ENCODE measurements at places on chromosomes 3 and 15.
A peak's percentile ranks its signal among the peaks of the same experiment; 100 is the strongest.

DNA sequence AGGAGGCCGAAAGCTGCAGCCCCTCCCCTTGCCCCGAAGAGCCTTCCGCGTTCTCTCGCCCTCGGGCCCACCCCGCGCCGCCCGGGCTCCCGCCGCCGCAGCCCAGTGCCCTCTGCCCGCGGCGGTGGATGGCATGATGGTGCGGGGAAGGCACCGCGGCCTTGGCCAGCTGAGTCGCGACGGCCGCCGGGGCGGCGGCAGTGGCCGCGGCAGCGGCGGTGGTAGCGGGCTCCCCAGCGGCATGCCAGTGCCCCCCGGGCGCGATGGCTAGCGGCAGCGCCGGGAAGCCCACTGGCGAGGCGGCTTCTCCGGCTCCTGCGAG lies 1.2 kb downstream of the TLNRD1 start:
- no peak for DNase-seq

DNA sequence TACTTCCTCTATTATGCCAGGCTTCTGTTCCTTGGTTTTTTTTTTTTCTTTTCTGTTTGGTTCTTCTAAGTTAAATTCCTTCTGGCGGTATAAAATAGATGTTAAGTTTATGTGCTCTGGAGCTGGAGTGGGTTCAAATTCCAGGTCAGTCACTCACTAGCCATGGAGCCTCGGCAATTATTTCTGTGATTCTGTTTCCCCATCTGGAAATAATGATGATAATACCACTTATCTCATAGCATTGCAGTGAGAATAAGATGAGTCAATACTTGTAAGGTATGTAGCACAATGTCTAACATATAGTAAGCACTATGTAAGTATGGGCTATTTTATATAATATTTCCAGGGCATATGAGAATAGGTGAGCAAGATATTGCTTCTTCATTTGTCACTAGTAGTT lies 33.2 kb upstream of the ZDHHC23 start:
- no peak for DNase-seq

DNA sequence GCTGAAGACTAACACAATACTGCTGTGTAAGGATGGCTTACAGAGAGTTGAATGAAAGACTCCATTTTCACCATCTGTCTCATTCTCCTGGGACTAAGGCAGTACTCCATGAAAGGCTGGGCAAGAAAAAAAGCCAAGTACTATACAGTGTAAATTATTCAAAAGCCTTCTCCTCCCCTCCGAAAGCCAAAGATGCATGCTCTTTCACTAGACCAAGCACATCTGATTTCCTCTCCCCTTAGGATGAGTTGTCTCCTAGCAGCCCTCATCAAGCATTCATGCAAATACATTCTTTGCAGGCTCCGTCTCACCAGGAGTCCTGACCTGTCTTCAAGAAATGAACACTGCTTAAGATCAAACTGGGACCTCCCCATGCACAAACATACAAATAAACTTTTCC lies 133.5 kb upstream of the THBS1 start:
- DNase-seq: no peak

DNA sequence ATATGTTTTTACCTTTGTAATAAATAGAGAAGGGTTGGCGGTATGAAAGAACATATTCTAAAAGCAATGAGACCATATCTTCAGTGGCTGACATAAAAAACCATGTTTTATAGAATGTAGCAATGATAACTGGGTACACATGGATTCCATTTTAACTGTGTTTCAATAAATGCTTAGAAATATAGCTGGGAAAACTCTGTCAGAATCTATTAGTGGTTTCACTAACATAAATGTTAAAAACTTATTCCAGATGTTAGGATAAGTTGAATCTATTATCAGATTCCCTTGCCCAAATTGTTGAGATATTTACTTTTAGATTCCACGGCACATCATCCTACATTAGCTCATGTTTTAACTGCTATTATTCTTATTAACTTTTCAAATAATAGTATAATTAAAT lies 772.2 kb upstream of the ALCAM start:
- no peak for DNase-seq

GRCh38 chr3:109806929-109807328 lies 469.6 kb upstream of the DPPA4 start:
- DNase-seq: peak; percentile 8

- no peak for DNase-seq
Observed at GRCh38 chr3:27533261-27533607, 49.0 kb upstream of the SLC4A7 start.

GRCh38 chr15:67715170-67715569 lies 110.1 kb upstream of the SKOR1 start:
- DNase-seq: no peak

DNA sequence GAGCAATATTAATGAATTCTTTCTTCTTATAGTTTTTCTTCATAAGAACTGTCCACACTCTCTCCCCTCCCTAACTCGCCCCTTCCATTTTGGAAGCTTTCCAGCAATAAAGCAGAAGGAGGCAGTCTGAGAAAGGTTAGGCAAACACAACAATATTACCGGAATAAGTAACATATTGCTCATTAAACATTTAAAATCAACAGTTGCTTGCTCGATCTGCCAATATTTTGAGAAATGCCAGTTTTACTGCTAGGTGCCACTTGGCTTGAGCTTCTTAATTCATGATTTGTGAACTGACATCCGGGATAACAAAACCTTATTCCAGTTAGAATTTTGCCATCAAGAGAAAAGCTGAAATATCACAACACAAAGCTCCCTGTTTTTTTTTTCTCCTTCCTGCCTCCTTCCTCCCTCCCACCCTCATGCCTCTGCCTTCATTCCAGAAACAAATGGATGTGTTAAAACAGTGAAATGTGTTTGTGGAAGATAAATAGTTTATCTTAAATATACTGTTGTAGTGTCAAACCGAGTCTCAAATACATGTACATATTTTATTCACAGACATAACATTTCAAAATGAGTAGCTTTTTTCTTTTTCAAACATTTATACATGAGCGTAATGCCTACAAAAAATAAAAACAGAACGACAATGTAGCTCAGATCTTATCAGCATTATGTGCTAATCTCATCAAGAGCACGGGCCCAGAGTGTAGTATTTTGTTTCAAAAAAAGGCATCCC lies 253.7 kb downstream of the GAP43 start:
- no peak for DNase-seq

GRCh38 chr3:24154013-24154695 lies 209.1 kb downstream of the NR1D2 start:
- no peak for DNase-seq

DNA sequence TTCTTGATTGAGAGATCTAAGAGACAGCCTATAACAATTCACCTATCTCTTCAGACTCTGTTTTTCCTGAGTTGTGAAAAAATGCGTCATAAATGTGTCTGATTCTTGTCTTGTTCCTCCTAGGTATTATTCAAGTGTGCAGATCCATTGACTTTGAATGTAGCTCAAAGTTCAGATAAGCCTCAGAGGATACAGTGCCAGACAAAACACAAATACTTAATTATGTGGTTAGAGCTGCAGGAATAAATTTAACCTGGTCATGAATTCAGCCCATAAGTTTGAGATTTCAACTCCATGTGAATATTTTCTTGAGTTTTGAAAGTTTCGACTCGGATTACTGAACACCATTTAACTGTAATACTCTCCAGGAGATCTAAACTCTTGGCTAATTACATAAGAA lies 174.0 kb downstream of the ECT2 start:
- no peak for DNase-seq

GRCh38 chr3:27666708-27667107 lies 55.4 kb downstream of the EOMES start:
- DNase-seq: no peak

DNA sequence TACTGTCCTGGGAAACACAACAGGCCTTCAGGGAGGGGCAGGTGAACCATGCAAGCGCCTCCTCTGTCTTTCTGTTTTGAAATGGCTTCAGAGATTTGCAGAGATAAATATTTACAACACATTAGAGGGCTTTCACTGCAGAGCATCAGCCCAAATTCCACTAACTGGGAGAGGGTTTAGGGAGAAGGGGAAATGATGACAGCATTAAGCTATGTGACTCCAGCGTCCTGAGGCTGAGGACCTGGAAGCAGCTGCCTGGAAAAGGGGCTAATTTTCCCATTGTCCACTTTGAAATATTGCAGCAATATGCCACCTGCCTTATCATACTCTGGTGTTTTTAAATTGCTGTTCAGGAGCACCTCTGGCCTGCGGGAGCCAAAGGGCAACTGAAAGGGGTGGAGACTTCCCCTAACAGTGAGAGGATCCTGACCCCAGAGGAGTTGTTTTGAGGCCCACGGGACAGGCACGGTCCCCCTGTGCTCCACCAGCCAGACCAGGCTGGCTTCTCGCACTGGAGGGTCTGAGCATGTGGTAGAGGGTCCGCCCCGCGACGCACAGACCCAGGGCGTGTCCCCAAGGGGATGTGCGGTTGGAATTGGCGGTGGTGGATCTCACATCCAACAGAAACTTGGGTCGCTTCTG lies 110.6 kb downstream of the XXYLT1 start:
- no peak for DNase-seq

- DNase-seq: no peak
Observed at GRCh38 chr15:66651198-66651597, 50.8 kb upstream of the SMAD6 start.

GRCh38 chr3:178500631-178501030 lies 35.6 kb upstream of the KCNMB2 start:
- DNase-seq: no peak

- DNase-seq: no peak
Observed at GRCh38 chr3:27607370-27607769, 114.8 kb downstream of the EOMES start.

DNA sequence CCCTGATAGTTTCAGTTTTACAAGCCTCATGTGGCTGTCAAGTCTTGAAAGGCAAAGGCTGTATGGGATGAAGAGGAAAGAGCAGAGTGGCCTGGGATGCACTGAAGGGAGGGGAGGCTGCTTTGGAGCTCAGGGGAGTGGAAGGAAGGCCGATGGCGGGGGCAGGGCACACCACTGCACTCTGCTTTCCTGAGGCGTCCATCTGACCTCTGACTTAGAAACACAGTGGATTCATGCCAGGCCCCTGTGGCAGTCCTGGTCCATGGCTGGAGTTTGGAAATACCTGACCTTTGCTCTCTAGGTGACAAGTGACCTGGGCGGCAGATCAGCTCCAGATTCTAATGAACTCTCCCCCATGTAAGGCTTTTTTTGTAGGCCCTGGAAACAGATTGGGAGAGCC lies 19.0 kb downstream of the FAH start:
- DNase-seq: no peak

- no peak for DNase-seq
Observed at GRCh38 chr3:151377768-151378385, 6.7 kb downstream of the P2RY12 start.

DNA sequence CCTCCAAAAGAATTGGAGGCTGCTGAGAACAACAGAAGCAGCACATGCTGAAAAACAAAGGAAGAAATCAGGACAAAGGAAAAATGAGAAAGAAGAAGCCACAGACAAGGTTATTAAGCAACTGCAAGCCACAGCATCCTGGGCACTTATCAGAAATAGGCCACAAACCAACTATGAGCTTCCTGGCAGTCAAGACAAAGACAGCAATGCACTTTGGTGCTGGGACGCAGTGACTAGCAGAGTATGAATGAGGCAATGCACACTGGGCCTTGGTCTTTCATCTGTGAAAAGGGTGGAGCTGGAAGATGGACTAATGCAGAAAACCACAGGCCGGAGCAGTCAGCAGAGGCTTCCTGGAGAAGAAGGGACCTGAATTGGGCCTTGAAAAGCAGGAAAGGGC lies 56.0 kb upstream of the LINGO1 start:
- no peak for DNase-seq

DNA sequence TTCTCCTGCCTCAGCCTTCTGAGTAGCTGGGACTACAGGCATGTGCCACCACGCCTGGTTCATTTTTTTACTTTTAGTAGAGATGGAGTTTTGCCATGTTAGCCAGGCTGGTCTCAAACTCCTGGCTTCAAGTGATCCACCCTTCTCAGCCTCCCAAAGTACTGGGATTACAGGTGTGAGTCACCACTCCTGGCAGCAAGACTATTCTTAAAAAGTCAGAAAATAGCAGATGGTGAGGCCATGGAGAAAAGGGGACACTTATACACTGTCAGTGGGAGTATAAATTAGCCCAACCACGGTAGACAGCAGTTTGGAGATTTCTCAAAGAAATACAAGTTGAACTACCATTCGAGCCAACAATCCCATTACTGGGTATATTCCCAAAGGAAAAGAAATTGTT lies 603.3 kb upstream of the TBL1XR1 start:
- no peak for DNase-seq

- no peak for DNase-seq
Observed at GRCh38 chr3:119585856-119586570, 6.7 kb downstream of the ADPRH start.

GRCh38 chr15:56553486-56553885 lies 88.5 kb upstream of the MNS1 start:
- no peak for DNase-seq

- DNase-seq: no peak
Observed at GRCh38 chr15:57403017-57403416, 26.7 kb downstream of the CGNL1 start.

DNA sequence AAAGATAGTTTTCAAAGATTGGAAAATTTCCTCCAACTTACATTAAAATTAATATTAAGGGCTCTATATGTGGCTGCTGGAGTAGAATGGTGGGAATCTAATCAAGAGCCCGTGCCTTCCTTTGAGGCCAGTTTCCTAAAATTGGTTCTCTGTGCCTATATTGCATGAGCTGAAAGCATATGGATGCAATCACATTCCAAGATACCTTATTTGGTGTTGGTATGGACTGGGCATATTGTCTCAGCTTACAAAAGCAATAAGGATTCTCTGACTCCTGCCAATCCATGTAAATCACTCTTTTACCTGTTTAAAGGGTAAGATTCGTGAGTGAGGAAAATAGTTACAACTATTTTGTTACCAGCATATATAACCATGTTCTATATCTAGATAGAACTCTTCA lies 111.6 kb downstream of the GREM1 start:
- DNase-seq: no peak

DNA sequence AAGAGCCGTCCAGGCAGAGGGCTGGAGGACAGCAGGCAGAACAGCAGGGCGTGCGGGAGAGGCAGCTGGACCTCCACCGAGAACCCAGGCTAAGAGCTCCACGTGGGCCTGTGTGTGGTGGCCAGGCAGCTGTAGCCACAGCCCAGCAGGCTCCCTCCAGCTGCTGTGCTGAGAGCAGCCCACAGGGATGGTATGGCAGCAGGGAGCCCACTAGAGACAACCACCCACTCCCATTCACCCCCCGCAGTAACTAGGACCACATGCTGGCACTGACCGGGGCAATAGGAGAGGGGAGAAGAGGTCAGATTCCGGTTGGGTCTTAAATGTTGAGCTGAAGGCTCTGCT lies 25.6 kb upstream of the MUSTN1 start:
- DNase-seq: no peak
